Mesenchymal stem cell (in vitro differentiated cells and primary cell): ENCODE measurements at places on chromosomes 2 and 18.

DNA sequence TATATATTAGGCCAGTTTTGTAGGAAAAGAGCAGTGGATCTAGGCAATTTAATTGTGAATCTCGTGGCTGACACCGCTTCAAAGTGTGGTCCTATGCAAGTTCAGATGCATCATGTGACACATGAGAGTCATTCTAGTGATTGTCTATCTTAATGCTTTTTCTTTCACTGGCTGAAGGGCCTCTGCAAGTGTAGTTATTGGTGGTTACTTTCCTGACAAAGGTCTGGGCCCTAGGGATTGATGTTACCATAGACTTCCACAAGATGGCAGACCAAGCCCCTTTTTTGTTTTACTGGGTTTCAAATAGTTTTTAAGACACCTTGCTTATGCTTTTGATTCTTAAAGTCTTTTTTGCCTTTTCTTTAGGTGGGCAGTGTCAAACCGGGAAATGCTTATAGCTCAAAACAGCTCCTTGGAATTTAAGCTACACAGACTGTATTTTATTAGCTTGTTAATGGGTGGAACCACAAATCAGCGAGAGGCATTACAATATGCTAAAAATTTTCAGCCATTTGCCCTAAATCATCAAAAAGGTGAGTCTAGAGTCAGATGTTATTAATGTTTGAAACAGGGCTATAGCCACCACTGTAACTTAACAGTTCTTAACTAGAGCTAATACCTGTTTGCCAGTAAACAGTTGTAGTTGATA is 25.9 kb downstream of the CD8A start:
- peak; percentile 63 for DNase-seq

GRCh38 chr2:181454686-181455450 is 2.3 kb upstream of the ITGA4 start:
- DNase-seq: no peak

DNA sequence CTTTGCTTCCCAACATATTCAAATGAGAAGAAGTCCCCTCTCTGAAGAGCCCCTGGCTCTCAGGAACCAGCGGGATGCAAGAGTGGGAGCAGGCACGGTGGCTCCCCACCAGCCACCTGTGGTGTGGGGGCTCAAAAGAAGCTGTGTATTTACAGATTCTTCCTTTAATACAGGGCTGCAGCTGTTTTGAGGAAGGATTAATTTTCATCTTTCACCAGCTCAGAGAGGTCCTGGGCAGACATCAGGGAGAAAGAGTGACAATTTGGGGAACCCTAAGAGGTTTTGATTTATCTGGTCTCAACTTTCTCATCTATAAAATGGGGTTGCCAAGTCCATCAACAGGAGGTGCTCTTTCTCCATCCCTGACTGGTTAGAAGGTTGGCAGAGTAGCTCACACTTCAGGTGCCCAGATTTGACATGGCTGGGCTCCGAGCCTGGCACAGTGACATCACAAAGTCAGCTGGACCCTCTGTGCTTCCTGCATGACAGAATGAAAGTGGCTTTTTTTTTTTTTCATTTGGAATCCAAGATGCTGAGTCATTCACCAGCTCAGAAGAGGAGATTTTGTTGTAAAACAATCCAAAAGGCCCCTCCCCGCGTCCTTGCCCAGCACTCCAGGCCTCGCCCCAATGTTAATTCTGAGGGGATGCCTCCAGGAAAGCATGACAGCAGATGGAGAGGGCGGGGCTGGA is 15.5 kb upstream of the SIX2 start:
- DNase-seq: peak; percentile 61

- DNase-seq: no peak
Observed at GRCh38 chr2:219076253-219076652, 15.5 kb upstream of the IHH start.

DNA sequence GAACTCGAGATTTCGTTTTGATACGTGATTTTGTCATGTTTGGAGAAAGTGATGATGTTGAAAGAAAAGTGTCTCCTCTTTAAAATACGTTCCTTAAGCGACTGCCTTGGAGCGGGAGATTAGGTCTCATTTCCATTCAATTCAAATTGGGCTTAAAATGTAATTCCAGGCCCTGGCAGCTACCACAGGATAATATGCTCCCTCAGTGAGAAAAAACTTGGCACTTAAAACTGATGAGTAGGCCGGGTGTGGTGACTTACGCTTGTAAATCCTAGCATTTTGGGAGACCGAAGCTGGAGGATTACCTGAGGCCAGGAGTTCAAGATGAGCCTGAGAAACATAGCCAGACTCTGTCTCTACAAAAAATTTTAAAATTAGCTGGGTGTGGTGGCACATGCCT is 146.3 kb upstream of the L3MBTL4 start:
- no peak for DNase-seq

DNA sequence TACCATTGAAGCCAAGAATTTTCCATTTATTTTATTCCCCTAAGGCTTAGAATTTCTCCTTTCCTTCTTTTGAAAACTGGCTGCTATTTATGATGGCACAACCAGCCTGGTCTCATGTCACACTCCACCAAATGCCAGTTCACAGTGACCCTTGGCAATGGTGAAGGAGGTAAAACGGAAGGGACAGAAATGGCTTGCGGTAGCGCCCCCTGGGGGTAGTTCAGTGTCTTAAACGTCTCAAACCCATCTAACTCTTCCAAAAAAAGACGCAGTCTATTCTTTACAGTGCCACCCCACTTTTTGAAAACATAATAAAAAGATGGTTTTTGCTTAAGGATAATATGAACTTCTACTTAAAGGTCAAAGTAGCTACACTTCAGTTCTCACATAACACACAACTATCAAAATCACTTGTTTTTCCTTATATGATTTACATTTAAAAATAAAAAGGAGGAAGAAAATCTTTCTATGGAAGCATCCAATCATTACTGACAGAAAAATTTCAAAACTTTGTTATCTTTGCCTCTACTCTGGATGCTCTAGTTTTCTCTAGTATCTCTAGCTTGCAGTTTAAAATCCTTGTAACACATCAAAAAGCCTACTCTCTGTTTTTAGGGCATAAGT is 28.0 kb downstream of the PNO1 start:
- DNase-seq: peak; percentile 41

GRCh38 chr2:867296-867695 is 83.4 kb upstream of the SNTG2 start:
- no peak for DNase-seq

GRCh38 chr2:129080715-129081476 is 762.2 kb upstream of the HS6ST1 start:
- no peak for DNase-seq

DNA sequence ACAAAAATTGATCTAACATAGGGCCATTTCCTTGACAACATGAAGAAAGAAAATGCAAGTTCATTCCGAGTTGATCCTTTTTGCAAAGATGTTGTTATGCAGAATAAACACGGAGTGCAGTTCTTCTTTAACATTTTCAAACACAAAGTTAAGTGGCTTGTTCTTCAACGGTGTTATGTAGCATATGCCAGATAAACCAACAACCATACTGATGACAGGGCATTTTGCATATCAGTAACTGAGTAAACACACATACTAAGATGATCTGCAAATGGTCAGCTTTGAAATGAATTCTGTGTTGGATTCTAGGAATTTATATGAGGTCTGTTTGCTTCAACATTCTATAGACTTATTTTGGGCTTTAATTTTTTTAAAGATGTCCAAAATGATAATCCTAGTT is 266.4 kb downstream of the GPD2 start:
- DNase-seq: no peak

- DNase-seq: no peak
Observed at GRCh38 chr18:36175481-36175880, 11.8 kb upstream of the MOCOS start.

DNA sequence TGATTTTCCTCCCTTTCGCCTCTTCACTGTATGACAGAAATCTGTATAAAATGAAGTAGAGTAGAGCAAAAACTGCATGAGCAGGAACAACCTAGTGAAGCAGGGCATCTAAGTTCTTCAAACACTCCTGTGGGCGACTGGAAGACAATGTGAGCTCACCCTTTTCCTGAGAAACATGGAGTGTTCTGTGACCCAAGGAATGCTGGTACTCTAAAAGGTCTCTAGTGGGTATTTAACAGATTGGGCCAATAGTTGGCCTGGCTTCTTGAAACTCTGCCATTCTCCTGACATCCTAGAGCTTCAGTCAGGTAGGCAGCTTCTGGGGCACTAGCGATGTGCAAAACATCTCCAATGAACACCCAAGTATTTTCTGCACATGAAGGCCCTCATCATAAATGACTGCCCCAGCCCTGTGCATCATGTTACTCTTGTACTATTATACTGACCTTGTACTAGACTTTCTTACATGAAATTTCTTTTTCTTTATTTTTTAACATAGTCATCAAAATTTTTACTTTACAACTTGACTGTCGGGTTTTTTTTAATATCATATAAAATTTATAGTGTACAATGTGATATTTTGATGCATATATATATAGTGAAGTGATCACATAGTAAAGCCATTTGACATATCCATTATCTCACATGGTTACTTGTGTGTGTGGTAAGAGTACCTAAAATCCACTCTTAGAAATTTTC is 294.6 kb upstream of the SESTD1 start:
- DNase-seq: no peak

- peak; percentile 74 for DNase-seq
Observed at GRCh38 chr2:67311536-67311935, 85.6 kb upstream of the ETAA1 start.
